ENCODE measurements at places on chromosomes 13 and 19.

DNA sequence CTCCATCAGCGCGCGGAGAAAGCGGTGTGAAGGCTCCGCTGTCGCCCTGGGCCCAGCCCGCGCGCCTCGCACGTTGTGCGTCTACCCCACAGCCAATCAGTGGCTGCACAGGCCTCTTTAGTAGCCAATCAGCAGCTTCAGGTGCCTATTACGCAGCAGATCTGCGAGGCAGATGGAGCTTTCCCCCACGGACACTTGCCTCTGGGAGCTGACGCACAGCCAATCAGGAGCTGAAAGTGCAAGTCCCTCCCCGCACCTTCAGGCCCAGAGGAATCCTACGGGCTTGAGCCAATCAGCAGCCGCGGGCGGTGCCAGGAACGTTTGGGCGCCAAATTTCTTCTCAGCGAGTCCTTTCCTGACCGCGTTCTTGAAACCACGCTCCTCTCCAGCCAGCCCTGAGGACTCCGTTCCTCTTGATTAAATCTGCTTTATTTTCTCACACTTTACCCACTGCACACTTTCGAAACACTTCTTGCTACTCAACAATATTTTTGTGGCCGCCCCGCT, 39.9 kb downstream of the SIGLEC7 start:
- DNase-seq = no peak

- no peak for DNase-seq
These were observed 3.7 kb downstream of the MARCHF2 start for GRCh38 chr19:8416796-8417195.

DNA sequence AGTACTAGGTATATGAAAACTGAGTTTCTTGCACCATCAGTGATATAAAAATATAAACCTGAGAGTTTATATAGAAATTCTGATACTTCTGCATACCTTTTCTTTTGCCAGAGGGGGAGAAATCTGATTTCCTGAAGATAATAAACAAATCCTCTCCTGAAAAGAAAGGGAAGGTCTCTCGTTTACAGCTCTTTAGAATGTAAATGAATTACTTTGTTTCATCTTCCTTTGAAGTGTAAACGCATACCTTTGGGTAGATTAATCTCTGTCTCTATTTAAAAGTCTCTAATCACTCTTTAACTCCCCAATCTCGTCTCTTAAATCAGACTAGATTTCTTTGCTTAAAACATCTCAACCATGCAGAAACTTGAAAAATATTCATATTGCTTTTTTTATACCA, 1092.9 kb downstream of the SLITRK5 start:
- DNase-seq = no peak

- DNase-seq = no peak
These were observed 4.0 kb downstream of the BRD4 start for GRCh38 chr19:15328312-15328711.

DNA sequence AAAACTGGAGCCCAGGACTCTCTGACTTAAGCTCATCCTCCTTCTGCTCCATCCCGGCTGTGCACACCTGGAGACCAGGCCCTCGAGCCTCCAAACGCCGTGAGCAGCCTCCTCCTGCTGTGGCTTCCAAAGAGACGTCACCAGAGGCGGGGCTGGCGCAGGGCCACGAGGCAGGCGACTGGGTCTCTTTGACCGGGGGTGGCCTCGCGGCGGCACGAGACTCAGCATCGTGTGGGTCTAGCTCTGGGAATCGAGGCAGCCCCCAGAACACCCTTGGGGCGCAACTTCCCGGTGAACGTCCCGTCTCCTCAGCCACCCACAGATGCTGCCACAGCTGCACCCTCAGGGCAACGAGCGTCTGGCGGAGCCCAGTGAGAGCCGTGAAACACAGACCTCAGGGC, 22.8 kb downstream of the RASA3 start:
- DNase-seq = no peak

DNA sequence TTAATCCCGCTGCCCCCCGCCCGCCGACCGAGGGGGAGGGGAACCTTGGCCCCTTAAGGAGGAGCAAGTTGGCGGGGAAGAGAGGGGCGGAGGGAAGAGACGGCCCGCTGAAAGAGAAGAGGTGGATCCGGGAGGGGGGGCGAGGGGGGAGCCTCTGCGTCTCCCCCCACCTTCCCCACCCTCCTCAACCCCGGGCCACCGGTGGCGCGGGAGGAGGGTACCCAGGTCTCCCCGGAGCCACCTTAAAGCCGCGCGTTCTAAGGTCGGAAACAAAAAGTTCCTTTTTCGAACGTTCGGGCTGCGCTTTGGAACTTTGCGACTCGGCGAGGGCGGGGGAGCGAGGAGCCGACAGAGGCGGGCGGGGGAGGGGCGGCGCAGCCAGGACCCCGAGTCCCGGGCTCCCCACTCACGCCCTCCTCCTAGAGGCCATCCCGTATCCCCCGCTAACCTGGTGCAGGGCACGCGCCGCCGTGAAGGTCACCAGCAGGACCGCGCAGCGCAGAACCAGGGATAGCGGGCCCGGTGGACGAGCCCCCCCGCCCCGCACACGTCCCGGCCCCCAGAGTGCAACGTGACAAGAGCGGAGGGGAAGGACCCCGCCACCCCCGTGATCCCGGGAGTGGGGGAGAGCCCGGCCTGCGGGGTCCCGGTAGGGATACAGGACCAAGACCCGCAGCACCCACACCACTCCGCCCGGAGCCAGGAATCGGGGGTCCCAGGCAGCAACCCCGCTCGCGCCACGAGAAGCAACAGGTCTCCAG, 659 bp downstream of the ERF start:
- DNase-seq = peak; percentile 70

DNA sequence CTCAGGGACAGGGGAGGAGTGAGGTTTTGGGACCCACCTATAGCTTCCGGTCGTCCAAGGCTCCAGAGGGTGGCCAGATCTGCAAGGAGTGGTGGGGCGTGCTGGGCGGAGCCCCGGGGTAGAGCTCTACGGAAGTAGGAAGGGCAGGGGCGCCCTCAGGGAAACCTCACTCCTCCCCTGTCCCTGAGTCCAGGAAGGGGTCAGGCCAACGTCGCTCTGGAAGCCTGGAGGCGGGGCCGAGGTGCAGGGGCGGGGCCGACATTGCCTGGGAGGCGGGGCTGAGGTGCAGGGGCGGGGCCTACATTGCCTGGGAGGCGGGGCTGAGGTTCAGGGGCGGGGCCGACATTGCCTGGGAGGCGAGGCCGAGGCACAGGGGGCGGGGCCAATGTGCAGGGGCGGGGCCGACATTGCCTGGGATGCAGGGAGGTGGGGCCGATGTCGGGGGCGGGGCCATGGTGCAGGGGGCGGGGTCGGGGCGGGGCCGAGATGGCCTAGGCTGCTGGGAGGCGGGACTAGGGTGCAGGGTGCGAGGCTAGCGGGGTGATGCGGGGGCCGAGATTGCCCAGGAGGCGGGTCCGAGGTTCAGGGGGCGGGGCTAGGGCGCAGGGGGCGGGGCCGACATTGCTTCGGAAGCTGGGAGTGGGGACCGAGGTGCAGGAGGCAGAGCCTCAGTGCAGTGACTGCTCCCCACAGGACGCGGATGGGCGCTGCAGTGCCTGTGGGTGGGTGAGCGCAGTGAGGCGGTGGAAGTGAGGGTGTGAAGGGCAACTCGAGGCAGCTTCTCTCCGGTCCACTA, 4.9 kb upstream of the PALM start:
- DNase-seq = peak; percentile 42

DNA sequence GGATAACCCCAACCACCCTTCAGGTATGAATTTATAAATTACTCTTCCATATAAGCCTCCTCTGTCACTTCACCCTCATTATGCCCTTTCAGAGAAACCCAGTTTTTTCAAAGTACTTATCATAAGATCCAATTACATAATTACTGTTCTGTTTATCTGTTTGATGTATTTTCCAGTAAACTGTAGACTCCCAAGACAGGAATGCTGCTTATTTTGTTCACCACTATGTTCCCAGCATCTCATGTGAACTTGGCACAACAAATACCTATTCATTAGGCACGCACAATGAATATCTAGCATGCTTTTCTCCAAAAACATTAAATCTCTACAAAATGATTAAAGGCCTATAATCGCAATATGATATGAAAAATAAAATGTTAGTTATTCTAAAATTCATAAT, 13.2 kb downstream of the ENOX1 start:
- DNase-seq = no peak

DNA sequence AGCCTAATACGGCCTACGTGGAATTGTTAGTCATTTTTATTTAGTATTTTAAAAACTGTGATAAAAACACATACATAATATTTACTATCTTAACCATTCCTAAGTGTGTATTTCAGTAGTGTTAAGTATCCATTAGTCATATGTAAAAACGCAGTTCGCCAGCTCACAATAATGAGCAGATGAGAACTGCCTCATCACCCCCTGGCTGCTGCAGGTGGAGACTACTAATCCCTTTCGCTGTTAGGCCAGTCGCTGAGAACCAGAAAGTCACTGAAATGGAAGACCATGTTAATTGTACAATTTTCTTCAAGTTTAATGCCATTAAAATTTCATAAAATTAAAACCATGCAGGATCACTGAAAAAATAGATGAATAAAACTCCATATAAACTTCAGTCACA, 1.6 kb downstream of the ESD start:
- no peak for DNase-seq
